ENCODE measurements at places on chromosomes 6 and 20.

- no peak for DNase-seq
Measured at GRCh38 chr6:7131390-7131789, 23.6 kb downstream of the RREB1 start.

- no peak for DNase-seq
Measured at GRCh38 chr20:17995967-17996819, 27.4 kb downstream of the MGME1 start.

- DNase-seq, result no peak
Measured at GRCh38 chr6:170159022-170159965, 131.6 kb downstream of the DLL1 start.

DNA sequence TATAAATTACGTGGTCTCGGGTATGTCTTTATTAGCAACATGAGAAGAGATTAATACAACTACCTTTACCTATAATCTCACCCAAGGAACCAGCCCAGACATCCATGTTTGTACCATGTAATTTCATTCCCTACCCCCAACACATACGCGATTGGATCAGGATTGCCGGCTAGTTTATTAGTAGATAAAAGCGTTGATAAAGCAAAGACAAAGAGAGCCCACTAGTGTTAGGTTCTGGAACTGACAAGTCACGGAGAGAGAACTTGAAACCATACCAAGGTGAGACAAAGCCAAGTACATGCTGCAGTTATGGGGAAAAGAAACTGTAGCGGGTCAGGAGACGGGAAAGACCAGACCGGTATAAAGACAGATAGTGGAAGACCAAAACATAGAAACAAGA lies 37.4 kb upstream of the FAM135A start:
- no peak for DNase-seq

GRCh38 chr6:143026696-143027449 lies 33.8 kb upstream of the AIG1 start:
- no peak for DNase-seq

DNA sequence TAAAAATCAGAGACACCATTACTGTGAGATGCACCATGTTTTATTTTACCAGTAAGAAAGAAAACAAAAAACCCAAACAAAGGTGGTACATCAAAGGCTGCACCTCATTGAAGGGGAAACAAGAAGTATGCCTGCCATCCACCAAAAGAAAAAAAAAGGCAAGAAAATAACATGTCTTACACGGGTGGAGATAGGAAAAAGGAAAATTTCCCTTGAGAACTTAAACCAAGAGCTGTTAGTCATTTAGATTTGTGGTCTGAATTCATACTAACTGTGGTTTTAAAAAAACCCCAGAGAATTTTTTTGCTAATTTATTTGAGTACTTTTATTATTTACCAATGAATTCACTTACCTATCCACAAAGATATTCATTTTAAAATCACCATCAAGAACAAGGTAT lies 144.0 kb downstream of the LRRC1 start:
- DNase-seq, result no peak

DNA sequence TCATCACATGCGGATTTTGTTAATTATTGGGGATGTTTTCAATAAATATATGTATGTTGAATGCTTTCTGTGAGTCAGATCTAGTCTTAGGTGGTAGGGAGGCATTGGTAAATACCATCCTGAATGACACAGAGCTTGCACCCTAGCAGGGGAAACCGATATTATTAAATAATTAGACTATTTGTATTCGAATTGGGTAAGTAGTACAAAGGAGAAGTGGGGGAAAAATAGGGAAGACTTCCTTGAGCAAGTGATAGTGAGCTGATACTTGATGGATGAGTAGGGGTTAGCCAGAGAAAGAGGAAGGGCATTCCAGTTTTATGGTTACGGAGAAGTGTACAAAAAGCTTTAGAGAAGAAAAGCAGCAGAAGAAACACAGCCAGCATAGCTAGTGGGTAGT lies 1.5 kb downstream of the RIOK1 start:
- no peak for DNase-seq

DNA sequence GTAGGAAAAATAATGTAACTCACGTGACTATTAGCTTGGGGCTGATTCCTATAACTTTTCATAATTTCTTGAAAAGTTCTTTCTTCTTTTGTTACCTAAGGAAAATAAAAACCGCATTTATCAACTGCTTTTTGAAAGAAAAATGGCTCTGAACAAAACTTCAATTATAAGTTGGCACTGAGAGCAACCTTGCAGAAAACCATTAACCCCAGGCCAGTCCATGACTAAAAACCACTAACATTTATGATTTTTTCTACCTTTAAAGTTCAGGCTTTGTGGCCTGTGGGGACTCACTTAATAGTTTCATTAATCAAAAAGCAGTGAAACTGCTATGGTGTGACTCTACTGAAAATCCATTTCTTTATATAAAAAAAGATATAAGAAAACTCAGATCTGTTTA lies 69.1 kb upstream of the SAMHD1 start:
- DNase-seq, result no peak

DNA sequence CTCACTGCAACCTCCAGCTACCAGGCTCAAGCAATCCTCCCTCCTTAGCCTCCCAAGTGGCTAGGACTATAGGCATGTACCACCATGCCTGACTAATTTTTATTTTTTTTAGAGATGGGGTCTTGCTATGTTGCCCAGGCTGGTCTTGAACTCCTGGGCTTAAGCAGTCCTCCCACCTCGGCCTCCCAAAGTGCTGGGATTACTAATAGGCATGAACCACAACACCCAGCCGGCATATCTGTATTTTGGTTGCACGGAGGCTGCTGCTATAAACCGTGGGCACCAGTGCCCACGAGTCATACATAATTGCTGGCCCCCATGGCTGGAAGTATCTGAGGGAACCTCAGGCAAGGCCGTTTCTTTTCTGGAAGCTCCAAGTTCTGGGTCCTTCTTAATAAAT lies 18.3 kb upstream of the ADRM1 start:
- no peak for DNase-seq

GRCh38 chr20:62396367-62397239 lies 9.7 kb downstream of the RPS21 start:
- DNase-seq, result no peak

- no peak for DNase-seq
Measured at GRCh38 chr6:45323656-45324224, 4.4 kb upstream of the RUNX2 start.

GRCh38 chr20:37351689-37352607 lies 6.0 kb downstream of the SRC start:
- no peak for DNase-seq

- DNase-seq, result peak; percentile 21
Measured at GRCh38 chr6:129251669-129252376, 368.9 kb downstream of the LAMA2 start.

DNA sequence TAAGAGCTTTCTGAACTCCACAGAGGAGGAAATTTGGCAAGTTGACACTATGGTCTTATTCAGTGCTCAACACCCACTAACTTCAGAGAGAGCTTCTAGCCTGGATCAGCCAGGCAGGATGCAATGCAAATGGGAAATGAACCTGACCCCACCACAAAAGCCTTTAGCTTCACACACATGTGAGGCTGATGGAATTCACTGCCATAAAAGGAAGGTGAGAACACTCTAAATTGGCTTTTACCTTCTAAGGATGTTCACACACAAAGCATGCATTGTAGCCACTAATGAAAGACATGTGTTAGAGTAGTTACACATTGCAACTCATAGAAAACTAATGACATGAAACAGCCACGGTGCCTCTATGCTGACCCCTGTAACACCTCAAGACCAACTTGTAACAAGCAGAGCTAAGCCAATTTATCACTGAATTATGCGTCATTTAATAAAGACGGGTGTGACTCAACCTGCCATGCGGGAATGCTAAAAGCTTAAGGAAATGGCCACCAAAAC lies 262.1 kb downstream of the HACE1 start:
- DNase-seq, result no peak

DNA sequence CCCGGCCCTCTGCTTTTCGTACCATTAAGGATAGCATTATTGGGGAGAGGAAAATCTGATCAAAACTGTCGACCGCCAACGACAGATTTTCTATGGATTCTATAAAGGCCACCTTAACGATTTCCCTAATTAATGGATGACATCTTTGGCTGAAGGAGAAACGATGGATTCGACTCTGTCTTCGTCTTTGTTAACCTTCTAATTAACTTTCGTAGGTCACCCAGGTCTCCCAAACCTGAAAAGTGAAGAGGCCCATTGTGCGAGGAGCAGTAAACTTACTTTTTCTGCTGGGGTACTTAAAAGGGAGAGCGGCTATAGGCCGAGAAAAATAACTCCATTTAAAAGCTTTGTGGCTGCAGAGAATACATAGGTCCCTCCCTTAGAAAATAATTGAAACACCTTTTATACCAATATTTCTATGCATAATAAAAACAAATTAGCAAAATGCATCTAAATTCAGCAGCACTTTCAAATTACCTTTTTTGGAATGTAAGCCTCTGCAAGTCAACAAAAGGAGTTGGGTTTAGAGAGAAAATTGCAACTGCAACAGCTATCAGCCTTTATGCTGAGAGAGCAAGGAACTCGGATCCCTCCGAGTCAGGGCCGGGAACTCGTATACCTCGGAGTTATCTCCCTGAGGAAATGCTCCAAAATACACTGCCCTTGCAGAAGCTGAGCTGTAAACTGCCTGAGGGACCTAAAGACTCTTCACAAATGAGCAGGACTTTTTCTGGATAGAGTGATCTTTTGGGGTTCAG lies 31.4 kb upstream of the NR2E1 start:
- no peak for DNase-seq

DNA sequence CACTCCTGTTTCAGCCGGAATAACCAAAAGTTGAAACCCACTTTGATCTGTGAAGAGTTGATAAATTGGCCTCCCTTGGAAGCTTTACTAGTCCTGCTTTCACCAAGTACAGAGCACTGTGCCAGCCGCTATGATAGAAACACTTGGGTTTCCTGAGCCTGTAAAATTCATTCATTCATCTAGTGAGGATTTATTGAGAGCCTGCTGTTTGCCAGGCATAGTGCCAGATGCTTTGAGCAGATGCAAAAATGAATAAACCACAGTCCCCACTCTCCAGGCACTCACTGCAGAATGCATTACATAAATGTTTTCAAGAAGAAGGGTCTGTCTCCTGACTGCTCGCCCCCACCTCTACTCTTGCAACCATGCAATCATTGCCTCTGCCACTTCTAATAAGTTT lies 25.3 kb upstream of the TMEM217 start:
- DNase-seq, result no peak

DNA sequence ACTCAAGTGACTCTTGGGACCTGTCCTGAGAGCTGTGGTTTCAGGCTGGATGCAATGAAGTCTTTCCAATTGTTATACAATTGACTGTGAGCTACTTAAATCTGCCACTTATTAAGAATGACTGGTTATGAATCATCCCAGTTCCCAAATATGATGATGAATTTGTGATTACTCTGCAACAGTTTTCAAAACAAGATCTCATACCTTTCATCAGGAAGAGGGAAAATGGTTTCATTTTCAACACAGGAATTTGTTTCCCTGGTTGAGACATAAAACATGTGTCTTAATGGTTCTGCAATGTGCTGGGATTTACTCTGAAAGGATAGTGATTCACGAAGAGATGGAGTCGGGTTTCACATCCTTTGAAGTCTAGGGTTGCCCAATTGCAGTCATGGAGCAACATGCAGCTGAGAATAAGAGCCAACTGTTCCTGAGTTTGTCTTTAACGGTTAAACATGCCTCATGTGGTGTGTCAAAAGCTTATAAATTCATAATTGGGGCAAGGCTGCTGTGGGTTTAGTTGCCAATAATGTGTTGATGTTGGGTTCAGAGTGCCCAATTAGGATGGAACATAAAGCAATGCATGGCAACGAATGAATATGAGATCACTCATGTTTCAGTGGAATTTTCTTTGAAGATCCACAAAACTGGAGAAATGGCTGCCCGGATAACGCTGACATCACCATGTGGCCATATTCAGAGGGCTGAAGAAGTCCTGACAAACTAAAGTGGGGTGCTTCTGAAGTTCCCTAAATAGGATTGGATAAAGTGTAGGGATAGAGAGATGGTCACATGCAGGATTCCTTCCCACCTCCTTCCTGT lies 41.0 kb downstream of the CYP24A1 start:
- DNase-seq, result peak; percentile 92

GRCh38 chr20:64247307-64247618 lies 8.3 kb upstream of the PCMTD2 start:
- no peak for DNase-seq

GRCh38 chr20:17967521-17968365 lies 851 bp downstream of the SNX5 start:
- DNase-seq, result no peak

Data from kidney epithelial cell (primary cell).